ENCODE measurements at places on chromosomes 12 and 14.

- no peak overlapping the region for H3K4me3 ChIP-seq
- no peaks in the 10 kb centered on the region for H3K27me3 ChIP-seq
- no peaks in the 10 kb centered on the region for H3K4me1 ChIP-seq
- H3K27ac ChIP-seq = no peak overlapping the region
- no peaks in the 10 kb centered on the region for H3K36me3 ChIP-seq
These were observed 12.5 kb downstream of the SYT10 start for GRCh38 chr12:33427071-33427470.

DNA sequence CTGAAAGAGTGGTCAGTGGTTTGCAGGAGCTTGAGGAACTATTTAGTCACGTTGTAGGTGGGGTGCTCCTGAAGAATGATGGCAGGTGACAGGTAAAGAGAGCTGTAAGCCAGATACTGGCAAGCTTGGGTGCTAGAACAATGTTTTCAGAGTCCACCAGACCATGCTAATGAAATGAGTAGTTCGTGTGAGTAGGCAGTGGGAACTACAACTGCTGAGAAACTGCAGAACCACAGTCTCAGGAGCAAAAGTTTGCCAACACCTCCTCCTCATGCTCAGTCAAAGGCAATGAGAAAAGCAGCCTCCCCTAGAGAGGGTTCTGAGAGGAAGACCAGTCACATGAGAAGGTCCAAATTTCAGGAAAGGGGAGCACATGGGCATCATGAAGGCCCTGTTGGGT is 91.3 kb downstream of the PRKD1 start:
- DNase-seq = no peak
- no peaks in the 10 kb centered on the region for H3K36me3 ChIP-seq
- H3K4me1 ChIP-seq = no peaks in the 10 kb centered on the region
- H3K27ac ChIP-seq = no peak overlapping the region
- no peaks in the 10 kb centered on the region for H3K27me3 ChIP-seq

DNA sequence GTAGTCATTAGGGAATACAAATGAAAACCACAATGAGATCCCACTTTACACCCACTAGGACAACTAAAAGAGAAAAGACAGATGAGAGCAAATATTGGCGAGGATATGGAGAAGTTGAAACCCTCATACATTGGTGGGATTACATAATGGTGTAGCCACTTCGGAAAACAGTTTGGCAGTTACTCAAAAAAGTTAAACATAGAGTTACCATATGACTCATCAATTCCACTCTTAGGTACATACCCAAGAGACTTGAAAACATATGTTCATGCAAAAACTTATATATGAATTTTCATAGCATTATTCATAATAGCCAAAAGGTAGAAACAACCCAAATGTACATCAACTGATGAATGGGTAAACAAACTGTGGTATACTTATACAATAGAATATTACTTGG is 27.1 kb downstream of the ALDH1L2 start:
- H3K27ac ChIP-seq = no peak overlapping the region
- H3K36me3 ChIP-seq = peaks cover 5% of the 10 kb centered on the region

GRCh38 chr12:66960006-66960405 is 281.1 kb upstream of the GRIP1 start:
- no peak for DNase-seq
- H3K27ac ChIP-seq = no peak overlapping the region
- H3K27me3 ChIP-seq = no peaks in the 10 kb centered on the region
- no peaks in the 10 kb centered on the region for H3K36me3 ChIP-seq
- no peak overlapping the region for H3K4me3 ChIP-seq

DNA sequence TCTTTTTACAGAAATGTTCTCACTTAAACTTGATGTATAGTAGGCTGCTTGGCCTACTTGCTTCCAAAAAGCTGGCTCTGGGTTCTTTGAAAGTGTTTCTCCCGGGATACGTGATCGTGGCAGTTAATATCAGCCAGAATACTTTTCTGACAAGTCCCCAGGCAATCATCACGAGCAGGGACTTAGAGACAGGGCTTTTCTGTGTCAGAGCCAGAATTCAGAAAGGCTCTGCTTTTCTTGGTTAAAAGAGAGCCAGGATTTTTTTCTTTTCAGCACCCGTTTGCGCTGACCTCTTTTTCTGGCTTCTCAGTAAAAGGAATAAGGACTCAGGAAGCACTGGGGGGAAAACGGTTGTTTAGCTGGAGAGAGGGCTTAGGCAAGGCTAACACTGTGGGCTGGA is 57.8 kb upstream of the ARHGAP5 start:
- H3K36me3 ChIP-seq = no peaks in the 10 kb centered on the region
- no peaks in the 10 kb centered on the region for H3K27me3 ChIP-seq
- no peak overlapping the region for H3K4me3 ChIP-seq

DNA sequence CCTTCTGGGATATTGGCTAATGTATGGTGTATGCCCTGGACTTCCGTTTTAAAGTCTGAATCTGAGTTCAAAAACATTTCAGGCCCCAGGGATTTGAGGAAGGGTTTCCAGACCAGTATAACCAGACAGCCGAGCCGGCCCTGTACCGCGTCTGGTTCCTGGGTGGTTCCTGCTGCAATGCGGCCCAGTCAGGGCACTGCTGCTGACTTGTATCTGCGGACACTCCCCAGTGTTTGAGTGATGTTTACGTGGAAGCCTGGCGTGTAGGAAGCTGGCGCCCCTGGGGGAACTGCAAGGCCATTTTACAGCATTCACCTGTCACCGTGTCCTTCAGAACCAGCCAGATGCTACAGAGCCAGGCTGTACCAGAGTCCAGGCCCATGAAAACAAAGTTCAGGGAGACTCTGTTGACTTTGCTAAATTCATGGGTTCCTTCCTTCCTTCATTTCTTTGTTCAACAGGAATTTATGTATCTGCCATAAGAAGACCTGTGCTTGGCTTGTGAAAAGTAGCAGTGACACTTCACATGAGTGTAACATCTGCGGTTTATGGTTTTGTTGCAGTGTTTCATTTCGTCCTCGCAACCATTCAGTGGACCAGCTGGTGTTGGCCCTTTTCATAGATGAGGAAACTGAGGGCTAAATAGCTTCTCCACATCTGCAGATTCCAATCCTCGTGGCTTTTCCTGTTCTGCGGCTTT is 16.8 kb downstream of the EML1 start:
- peak; percentile 47 for DNase-seq
- peaks cover 15% of the 10 kb centered on the region for H3K4me1 ChIP-seq
- no peak overlapping the region for H3K4me3 ChIP-seq
- H3K27me3 ChIP-seq = no peaks in the 10 kb centered on the region

DNA sequence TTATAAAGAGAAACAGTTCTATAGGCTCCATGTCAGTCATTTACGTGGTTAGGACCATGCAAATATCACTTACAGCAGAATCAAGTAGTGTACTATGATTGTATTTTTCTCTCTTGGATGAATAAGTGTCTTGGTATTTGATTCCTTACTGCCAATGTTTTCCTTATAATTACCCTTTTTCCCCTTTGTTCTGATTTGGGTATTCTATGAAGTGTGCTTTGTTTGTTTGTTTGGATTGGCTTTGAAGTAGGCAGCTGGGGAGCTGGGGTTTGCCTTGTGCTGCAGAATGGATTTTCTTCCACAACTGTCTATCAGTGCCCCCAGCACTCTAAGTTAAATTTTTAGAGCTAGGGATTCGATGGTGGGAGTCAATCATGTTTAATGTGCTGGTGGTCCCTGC is 12.4 kb downstream of the TMEM120B start:
- H3K36me3 ChIP-seq = no peaks in the 10 kb centered on the region
- H3K27me3 ChIP-seq = no peaks in the 10 kb centered on the region
- H3K4me1 ChIP-seq = no peaks in the 10 kb centered on the region
- no peak overlapping the region for H3K4me3 ChIP-seq

GRCh38 chr14:94427016-94427613 is 25.5 kb downstream of the SERPINA11 start:
- no peaks in the 10 kb centered on the region for H3K4me1 ChIP-seq
- no peak overlapping the region for H3K4me3 ChIP-seq
- H3K27me3 ChIP-seq = no peaks in the 10 kb centered on the region
- H3K36me3 ChIP-seq = no peaks in the 10 kb centered on the region
- no peak for DNase-seq

GRCh38 chr14:101276309-101277091 is 284.8 kb upstream of the DIO3 start:
- H3K27me3 ChIP-seq = no peaks in the 10 kb centered on the region
- DNase-seq = no peak
- no peak overlapping the region for H3K4me3 ChIP-seq
- no peaks in the 10 kb centered on the region for H3K4me1 ChIP-seq
- no peaks in the 10 kb centered on the region for H3K36me3 ChIP-seq
- H3K27ac ChIP-seq = no peak overlapping the region

- peak overlapping the region; percentile 97 for H3K27ac ChIP-seq
- H3K27me3 ChIP-seq = no peaks in the 10 kb centered on the region
- H3K4me3 ChIP-seq = peak overlapping the region; percentile 37
These were observed 446 bp upstream of the ZNF641 start for GRCh38 chr12:48351022-48351708.

DNA sequence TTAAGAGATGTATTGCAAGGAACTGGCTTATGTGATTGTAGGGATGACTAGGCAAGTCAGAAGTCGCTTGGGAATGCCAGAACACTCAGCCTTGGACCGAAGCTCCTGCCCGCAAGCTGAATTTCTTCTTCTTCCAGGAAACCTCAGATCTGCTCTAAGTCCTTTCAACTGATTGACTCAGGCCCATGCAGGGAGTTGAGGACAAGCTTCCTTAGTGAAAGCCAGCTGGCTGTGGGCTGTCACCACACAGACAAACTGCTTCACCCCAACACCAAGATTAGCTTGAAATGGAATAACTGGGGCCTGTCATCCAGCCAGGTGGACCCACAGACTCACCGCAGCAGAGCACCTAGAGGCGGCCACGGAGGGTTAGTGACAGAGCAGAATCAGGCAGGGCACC is 24.7 kb downstream of the BDKRB2 start:
- no peak overlapping the region for H3K27ac ChIP-seq
- no peak for DNase-seq
- no peaks in the 10 kb centered on the region for H3K36me3 ChIP-seq
- no peak overlapping the region for H3K4me3 ChIP-seq

DNA sequence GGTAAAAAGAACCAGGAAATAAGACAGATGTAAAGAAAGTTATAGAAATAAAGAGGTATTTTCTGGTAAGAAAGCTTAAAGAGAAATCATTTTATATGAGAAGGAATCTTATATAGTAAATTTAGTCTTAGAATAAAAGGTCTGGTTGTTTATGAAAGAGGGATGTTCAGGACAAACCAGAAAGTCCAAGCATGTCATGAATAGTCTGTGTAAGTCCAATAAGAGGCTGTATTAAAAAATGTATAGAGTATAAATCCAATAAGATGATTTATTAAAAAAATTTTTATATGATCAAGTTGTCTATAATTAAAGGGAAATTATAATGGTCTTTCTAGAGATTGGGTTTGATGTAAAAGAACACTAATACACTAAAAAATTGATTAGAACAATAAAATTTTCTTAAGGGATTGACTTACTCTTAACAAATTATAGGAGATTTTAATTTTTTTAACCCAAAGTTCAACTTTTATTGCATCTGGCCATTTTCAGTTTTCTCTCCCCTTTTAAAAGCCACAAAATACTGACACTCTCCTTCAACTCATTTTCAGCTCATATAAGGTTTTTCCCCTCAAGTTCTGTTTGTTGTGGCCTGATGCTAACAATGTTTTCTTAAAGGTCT is 35.1 kb downstream of the ST8SIA1 start:
- no peak overlapping the region for H3K27ac ChIP-seq
- H3K27me3 ChIP-seq = no peaks in the 10 kb centered on the region
- no peak overlapping the region for H3K4me3 ChIP-seq
- no peak for DNase-seq
- H3K36me3 ChIP-seq = no peaks in the 10 kb centered on the region
- H3K4me1 ChIP-seq = no peaks in the 10 kb centered on the region

DNA sequence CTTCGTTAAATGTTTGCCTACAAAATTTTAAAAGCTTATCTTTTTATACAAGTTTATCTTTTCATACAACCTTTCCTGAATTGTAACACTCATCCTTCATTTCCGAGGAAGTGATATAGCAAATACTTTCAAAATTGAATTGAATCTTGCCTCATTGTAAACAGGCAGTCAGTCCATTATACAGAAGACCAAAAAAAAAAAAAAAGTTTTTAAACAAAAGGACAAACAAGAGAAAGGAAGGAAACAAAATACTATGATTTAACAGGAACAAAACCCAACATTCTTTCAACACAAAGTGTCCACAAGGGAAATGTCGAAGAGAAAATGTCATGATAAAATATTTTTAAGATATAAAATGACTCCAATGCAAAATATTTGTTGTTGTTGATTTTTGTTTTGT is 8.5 kb downstream of the ATF7 start:
- H3K36me3 ChIP-seq = no peaks in the 10 kb centered on the region
- no peaks in the 10 kb centered on the region for H3K27me3 ChIP-seq
- H3K4me3 ChIP-seq = no peak overlapping the region
- peaks cover 19% of the 10 kb centered on the region for H3K4me1 ChIP-seq
- peak overlapping the region; percentile 40 for H3K27ac ChIP-seq

DNA sequence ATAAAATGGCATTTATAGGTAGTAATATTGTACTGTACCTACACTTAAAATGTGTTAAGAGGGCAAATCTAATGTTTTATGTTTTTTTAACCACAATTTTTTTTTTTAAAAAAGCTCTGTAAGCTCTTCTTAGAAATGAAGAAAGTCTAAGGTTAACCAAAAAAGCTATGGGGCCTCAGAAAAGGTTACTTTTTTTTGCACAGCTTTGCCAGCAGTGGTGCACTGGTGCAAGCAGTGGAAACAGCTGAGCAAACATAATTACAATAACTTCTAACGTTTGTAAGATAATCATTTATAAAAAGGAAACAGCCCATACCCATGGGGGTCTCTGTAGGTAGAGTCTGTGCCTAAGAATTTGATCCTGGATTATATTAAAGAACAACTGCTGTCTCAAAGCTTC is 85.1 kb upstream of the NID2 start:
- no peak overlapping the region for H3K4me3 ChIP-seq
- no peak for DNase-seq
- H3K27ac ChIP-seq = no peak overlapping the region
- H3K27me3 ChIP-seq = no peaks in the 10 kb centered on the region
- H3K36me3 ChIP-seq = no peaks in the 10 kb centered on the region

DNA sequence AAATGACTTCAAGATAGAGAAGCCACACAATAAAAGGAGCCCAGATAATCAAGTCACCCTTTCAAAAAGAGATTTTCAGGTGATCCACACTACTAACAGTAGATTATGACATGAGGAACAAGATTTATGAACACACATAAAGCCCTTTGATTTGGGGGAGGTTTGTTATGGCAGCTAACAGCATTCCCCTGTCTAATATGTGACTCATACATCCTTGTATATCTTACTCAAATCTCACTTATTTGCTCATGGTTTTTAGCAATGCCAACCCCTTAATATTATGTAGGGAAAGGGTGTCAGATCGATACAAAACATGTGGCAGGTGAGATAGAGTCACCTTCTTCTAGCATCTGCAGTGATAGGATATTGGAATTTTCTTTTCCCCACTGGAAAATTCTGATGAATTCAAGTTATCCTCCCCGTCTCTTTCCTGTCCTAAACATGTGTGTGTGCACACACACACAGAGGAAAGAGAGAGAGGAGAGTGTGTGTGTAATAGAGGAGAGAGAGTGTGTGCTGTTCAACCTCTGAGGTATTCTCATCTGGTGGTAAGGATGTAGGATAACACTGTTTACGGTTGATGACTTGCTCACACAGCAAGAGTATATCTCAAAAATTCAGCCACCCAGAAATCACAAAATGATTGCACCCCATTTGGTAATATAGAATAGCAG is 319.9 kb downstream of the KCNC2 start:
- H3K27ac ChIP-seq = peak overlapping the region; percentile 69
- DNase-seq = no peak
- H3K27me3 ChIP-seq = no peaks in the 10 kb centered on the region
- H3K36me3 ChIP-seq = no peaks in the 10 kb centered on the region
- no peak overlapping the region for H3K4me3 ChIP-seq
